ENCODE measurements at places on chromosomes 12 and 14.

DNA sequence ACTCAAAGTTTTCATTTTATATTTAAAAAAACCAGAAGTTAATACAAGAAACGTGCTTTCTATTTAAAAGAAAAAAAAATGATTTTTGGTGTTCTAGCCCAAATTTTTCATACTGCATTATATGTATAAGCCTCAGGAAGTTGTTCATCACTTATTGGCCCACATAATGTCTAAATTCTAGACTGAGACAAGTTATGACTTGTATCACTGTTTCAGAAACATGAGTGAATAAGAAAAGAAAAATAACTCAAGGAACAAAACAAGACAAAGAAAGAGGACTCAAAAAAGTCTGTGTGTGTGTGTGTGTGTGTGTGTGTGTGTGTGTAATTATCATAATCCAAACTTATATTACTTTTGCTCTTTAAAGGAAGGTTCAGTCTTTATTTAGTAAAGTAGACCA is 929.8 kb downstream of the GALC start:
- no peak for DNase-seq

- DNase-seq = no peak
These were observed 131.4 kb downstream of the RPAP3 start for GRCh38 chr12:47574252-47575021.

DNA sequence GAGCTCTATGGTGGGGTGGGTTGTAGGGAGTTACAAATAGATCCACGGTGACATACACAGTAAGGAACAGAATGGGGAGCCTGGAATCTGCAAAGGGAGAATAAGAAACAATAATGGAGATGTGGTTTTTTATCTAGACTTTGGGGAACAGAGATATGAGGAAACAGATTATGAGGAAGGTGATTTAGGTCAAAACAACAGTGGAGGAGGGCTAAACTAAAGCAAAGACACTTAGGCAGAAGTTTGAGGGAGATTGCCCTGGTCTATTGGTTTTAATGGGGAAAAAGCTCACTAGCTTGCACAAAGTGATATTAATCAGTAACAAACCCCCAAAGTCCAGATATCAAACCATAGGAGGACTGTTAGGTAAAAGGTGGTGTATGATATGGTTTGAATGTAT is 144.5 kb upstream of the DYRK2 start:
- no peak for DNase-seq

DNA sequence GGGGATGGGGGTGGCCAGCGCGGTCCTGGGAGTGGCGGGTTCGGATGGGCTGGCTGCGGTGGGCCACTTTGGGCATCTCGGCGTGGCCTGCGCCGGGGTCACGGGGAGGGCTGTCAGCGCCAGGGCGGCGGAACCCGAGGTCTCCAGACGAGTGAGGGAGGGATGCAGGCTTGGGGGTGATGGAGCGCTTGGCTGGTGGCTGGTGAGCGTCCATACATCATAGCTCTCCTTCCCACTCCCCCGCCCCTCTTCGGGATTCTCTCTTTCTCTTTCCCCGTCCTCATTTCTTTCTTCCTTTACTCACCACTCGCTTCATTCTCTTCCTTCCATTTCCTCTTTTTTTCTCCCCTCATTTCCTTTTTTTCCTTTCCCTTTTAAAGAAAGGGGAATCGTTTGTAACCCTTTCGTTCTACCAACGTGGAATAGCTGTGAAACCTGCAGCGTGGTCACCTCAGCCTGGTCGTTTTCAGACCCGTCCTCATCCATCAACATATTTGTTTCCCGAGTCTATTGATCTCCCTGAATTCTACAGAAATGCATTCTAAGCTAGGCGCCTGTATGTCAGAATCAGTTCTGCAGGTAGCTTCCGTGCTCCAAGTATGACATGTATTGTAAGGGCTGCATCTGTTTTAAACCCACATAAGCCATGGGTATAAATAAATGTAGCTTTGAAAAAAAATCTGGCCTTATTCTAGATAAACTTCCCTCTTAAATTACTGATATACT is 260.3 kb upstream of the E2F7 start:
- DNase-seq = no peak

DNA sequence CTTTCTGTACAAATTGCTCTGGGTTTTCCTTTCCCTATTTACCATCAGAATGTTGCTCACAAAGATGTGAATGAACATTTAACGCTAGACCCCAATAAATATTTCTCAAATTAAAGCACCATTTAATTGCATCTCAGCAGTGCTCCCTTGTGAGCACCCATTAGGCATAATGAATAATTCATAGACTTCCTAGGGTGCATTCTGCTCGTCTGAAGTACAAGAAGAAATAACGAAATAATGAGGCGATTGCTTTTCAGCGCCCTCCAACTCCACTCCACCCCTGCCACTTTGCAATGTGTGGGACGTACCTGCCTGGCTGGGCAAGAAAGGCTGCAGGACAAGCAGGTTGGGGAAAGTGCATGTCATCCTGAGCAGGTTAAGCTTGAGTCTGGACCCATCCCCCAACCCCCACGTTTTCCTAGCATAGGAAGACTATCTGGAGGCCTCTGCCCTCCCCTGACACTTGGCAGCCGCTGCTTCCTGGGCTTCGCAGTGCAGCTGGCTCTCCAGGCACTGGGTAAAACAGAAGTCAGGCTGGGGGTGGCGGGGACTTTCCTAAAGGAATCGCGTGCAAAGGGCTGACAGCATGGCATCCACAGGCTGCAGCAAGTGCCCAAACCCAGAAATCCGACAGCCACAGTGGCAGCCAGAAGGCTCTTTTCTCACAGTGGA is 253.7 kb downstream of the DUSP6 start:
- no peak for DNase-seq

- DNase-seq = no peak
These were observed 26.8 kb upstream of the PEX5 start for GRCh38 chr12:7162691-7163114.

- peak; percentile 18 for DNase-seq
These were observed 236.2 kb downstream of the AKAP6 start for GRCh38 chr14:32565256-32565655.

- no peak for DNase-seq
These were observed 25.8 kb upstream of the MSI1 start for GRCh38 chr12:120394483-120395367.

DNA sequence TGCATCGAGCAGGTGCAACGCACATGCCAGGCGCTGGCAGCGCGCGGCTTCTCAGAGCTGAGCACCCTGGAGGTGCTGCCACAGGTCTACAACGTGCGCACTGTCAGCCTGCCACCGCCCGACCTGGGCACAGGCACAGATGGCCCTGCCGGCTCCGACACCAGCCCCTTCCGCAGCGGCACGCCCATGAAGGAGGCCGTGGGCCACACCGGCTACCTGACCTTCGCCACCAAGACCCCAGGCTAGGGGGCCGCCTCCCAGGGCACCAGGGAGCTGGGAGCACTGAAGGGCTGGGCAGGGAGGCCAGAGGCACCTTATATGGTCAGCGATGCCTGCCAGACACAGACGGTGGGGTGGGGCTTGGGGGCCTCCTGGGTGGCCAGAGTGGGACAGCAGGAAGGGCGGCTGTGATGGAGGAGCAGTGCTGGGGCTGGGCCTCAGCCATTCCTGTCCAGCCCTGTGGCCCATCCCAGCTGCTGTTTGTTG is 5.6 kb downstream of the TRMT61A start:
- DNase-seq = no peak

- DNase-seq = no peak
These were observed 201.2 kb downstream of the SYNE2 start for GRCh38 chr14:64053694-64054669.

- DNase-seq = no peak
These were observed 16.8 kb downstream of the SCFD1 start for GRCh38 chr14:30638926-30639325.

DNA sequence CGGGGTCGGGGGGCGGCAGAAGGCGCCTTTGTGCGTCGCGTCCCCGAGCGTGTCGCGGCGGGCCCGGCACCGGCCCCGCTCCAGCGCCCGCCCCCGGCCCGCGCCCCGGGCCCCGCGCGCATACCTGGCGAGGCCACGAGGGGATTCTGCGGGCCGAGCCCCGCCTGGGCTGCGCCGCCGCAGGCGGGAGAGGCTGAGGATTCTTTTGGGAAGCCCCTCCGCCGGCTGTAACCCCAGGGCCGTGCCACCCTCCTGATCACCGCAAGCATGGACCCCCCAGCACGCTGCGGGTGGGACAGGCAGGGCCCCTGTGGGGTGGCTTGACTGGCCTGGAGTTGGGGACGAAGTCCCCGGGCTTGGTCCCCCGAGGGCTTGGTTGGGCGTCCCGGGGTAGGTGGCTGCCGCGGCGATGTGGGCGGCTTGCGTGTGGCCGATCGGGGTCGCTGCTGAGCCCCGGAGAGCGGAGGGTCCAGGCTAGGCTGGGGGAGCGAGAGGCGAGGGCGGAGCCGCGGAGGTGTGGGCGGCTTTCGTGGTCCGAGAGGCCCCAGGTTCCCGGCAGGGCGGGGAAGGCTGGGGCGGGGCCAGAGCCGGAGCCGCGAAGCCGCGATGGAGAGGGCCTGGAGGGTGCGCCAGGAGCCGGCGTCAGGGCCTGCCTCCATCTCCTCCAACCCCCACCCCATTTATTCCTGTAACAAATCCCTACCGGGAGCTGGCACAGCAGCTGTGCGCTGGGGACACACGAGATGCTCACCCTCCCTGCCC is 28.4 kb upstream of the GPR132 start:
- peak; percentile 82 for DNase-seq

- no peak for DNase-seq
These were observed 443.6 kb upstream of the SOX5 start for GRCh38 chr12:24393071-24393470.

GRCh38 chr12:112850383-112850782 is 56.4 kb upstream of the OAS1 start:
- no peak for DNase-seq

DNA sequence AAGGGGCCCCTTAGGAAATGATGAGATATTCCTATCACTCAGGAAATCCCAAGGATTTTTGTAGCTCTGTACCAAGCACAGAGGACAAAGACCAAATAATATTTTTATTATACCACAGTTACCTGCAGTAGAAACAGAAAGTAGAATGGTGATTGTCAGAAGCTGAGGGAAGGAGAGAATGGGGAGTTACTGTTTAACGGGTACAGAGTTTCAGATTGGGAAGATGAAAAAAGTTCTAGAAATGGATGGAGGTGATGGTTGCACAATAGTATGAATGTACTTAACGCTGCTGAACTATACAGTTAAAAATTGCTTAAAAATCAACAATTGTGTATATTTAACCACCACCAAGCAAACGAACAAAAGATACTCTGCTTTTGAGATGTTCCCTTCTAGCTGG is 24.1 kb downstream of the FLVCR2 start:
- DNase-seq = no peak

DNA sequence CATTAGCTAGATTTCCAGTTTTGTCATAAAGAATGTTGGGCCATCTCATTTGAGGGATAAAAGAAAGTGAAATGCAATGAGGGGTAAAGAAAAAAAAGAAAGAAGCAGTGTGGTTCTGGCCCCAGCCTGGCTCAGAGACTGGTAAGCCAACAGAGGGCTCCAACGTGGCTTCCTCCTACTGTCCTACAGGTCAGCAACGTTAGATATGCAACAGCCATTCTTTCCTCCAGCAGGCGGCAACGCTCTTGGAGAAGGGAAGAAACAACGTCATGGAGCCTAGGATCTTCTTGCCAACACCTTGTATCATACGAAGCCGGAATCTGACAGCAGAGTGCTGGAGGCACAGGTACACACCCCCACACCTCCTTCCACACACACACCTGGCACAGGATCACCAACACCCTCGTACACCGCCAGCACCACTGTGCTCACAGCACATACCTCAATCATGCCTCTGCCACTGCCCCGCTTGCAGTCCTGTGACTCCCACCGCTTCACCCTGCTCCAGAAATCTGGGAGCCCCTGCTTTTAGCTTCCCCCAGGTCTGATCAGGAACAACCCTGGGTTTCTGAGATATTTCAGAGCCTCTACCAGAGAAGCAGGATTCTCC is 102.8 kb downstream of the RPAP3 start:
- no peak for DNase-seq

GRCh38 chr14:25048170-25049016 is 1.6 kb downstream of the STXBP6 start:
- peak; percentile 78 for DNase-seq
